ENCODE measurements at places on chromosomes 2 and 18. TPM values are rescaled to one million over a fixed set of nuclear protein-coding genes. Genes with fewer than 3 reads are reported as not detected.

MERTK gene
- 1.4 TPM for total RNA-seq

ANKRD30B gene
- not detected for total RNA-seq

RTKN gene
- total RNA-seq = 51.9 TPM

EDAR gene
- total RNA-seq = 0.14 TPM

EHD3 gene
- 1.4 TPM for total RNA-seq

TTC27 gene
- 34.5 TPM for total RNA-seq

GPAT2 gene
- under 0.01 TPM for total RNA-seq

CRACDL gene
- 0.34 TPM for total RNA-seq

Data from nasal cavity respiratory epithelium epithelial cell of viscerocranial mucosa (primary cell).